ENCODE measurements at places on chromosomes 12 and 14.

GRCh38 chr14:67538501-67538900 lies 5.4 kb downstream of the PLEKHH1 start:
- peak; percentile 38 for DNase-seq

GRCh38 chr12:26648066-26648465 lies 184.9 kb downstream of the ITPR2 start:
- no peak for DNase-seq

DNA sequence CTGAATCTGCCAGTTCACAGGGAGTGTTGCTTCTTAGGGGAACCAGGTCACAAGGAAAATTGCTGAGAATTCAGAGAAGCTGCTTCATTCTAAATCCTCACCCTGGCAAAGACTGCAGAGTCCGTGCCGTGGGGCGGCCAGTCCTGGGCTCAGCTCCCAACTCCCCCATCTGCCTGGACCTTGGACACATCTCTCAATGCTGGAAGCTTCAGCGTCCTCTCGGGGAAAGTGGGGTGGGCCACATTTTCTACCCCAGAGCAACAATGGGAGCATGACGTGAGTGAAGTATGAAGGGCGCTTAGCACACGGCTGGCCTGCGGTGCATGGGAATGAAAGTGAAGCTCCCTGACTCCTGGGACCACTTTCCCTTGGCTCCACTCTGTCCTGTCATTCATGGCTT lies 31.2 kb downstream of the HVCN1 start:
- DNase-seq: no peak

DNA sequence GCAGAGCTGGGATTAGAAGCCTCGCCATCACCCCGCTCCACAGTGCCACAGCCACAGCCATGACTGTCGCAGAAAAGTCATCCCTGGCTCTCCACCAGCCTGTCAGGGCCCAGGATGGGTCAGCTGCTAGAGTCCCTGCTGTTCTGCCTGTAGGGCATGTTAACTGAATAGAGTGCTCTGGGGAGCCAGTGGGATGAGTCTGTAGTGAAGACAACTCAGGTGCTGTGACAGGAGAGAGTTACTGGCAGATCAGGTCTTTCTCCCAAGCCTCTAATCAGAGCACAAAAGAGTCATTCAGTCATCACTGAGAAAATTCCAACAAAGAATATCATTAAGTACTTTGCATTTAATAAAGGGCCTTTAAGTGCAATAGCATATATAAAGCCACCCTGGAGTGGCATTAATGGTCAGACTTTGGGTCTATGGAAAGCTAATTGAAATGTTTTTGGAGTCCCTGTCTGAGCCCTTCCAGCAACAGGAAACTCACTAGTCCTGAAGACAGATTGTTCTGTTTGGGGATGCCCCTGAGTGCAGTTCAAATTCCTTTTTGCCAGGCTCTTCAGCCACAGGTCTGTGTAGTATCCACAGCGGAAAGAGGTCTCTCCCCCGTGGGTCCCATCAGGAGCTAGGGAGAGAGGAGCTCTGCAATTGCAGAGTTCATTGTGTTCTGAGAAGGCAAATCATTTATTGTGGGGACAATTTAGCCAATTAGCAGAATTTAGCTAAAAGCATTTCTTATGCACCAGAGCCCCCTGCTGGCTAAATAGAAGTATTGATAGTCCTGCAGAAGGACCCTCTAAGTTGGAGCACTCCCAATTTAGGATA lies 45.2 kb upstream of the C14orf132 start:
- DNase-seq: peak; percentile 71

GRCh38 chr12:11882301-11883019 lies 188.3 kb upstream of the BCL2L14 start:
- no peak for DNase-seq

- DNase-seq: peak; percentile 86
Observed at GRCh38 chr12:22046090-22046967, at the start of gene CMAS. CMAS (plus strand) TSS chr12:22046218; CDS start chr12:22046304, 86 bp downstream.

- no peak for DNase-seq
Observed at GRCh38 chr14:71108398-71109119, 201.3 kb downstream of the PCNX1 start.

DNA sequence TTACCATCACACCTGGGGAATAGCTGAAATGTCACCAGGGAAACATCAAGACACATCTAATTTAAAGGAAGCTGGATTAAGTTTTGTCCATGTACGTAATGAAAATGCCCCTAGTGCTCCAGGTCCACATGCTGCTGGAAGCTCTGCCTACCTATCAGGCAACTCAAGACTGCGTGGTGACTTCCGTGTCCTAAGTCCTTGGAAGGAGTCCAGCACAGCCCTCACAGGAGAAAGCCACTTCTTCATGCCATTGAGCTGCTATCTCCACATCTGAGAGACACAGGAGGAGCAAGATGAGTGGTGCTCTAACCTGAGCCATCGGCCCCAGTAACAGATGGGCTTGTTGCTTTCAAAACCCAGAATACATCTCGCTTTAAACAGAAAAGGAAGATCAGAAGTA lies 316.4 kb downstream of the DPF3 start:
- no peak for DNase-seq

- DNase-seq: no peak
Observed at GRCh38 chr12:92468358-92469020, 234.3 kb upstream of the PLEKHG7 start.

DNA sequence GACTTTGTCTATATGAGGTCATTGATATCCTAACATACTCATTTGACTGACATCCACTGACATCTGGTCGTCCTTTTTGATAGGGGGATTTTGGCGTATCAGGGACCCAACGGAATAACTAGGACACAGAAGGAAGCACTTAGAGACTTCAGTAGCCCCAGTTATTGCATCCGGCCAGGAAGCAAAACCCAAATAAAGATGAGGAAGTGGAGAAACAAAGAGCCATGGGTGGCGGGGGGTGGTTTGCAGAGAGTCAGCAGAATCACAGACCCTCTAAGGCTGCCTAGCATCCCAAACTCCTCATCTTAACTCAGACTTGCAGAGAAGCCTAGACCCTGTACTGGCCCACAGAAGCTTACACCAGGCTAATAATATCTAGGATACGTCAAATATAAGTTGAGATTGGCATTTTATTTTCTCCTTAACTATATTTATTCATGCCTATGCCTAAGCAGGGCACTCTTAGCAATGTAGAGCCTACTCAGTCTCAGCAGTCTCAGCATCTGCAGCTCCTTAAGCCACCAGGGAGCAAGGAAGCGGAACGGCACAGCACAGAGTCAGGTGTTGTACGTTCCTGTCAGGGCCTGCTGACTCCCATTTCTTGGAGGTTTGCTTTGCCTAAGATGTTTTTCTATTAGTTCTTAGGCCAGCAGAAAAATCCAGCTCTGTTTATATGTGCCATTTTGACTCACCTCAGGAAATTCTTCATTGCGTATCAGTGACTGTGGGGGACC lies 45.1 kb downstream of the KCNA1 start:
- DNase-seq: no peak

- DNase-seq: no peak
Observed at GRCh38 chr12:4032924-4033615, 159.9 kb upstream of the PARP11 start.

GRCh38 chr12:132263451-132264049 lies 65.8 kb downstream of the GALNT9 start:
- DNase-seq: no peak

DNA sequence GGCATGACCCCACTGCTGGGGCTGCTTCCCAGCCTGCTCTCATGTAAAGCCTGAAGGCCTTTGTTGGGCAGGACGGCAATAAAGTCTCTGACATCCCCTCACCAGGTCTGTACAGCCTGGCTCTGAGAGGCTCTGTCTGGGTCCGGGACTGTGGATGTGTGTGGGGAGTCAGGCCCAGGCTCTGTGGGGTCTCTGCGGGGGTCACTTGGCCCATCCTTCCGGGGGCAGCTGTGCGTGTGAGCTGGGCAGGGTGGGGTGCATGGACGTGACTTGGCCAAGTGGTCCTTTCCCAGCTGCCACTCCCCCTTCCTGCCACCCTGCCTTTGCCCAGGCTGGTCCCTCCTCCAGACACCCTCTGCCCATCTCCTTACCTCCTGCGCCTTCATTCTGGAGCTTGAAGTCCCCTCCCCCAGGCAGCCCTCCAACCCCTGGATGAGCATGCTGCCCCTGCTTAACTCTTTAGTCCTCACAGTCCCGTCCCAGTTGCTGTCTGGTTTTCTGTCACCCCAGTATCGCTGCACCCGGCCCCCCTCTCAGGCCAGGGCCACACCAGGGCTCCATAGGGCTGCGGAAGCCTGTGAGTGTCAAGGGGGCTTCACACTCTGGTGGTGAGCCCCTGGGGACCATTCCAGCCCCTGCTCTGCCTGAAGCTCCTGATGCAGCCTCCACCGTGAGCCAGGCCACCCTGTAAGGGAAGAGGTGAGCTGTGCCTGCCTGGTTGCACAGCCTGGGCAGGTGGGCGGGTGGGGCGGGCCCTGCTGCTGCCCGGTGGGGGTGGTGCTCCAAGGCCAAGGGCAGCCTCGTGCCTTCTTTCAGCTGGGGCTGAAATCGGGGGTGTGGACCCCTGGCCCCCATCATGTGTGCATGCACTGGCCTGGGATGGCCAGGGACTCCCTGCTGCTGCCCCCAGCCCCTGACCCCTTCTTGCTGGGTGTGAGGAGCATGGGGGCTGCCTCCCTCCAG lies 25.5 kb upstream of the KIF26A start:
- no peak for DNase-seq

DNA sequence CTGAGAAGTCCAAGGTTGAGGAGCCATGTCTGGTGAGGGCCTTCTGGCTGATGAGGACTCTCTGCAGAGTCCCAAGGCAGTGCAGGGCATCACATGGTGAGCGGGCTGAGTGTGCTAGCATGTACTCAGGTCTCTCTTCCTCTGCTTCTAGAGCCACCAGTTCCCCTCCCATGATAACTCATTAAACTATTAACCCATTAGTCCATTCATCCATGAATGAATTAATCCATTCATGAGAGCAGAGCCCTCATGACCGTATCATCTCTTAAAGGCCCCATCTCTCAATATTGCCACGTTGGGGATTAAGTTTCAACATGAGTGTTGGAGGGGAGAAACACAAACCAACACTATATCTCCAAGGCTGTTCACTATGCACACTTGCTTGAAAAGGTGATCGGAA lies 83.7 kb downstream of the TMEM30B start:
- DNase-seq: peak; percentile 85

DNA sequence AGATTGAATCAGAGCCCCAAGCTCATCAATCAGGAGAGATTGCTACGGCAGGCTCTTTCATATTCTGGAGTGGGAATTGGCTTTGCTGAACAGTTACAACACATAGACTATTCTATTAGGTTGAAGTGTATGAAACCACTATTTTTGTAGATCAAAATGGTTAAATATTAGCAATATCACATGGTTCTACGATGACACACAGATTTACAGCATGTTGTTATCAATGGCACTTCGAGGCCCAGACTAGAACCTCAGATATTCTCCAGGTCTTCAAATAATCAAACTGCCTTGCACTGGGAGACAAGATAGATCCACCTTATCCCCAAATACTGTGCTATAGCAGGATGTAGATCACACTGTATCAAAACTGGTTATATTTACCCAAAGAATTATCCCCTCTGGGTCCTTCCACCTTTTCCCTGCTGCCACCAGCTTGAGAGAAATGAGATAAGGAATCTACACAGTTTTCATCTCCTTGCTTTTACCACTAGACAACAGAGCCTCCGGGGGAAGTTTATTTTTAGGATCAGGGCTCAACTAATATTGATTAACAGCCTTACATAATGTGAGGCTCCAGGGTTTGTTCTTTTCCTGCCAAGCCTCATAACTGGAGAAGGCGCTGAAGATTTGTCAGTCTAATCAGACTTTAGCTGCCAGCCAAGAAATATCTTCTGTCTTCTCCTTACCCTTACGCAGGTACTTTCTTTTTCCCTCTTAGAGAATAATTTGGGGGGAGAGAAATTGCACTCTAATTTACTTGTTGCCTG lies 507.1 kb downstream of the DIO2 start:
- no peak for DNase-seq

GRCh38 chr12:16599081-16599480 lies 6.9 kb downstream of the LMO3 start:
- no peak for DNase-seq
